ENCODE measurements at places on chromosomes 11 and 22. TPM values are rescaled to one million over a fixed set of nuclear protein-coding genes. Genes with fewer than 3 reads are reported as not detected.

The SYCE3 gene
- total RNA-seq = not detected

The B3GAT1 gene
- 0.63 TPM for total RNA-seq

The NXF1 gene
- 51.9 TPM for total RNA-seq

The ZNF215 gene
- 1.9 TPM for total RNA-seq

The LMNTD2 gene
- 2.0 TPM for total RNA-seq

The IGLL1 gene
- total RNA-seq = not detected

The NPAS4 gene
- total RNA-seq = not detected

The NECTIN1 gene
- 2.2 TPM for total RNA-seq

The SLC37A4 gene
- 14.8 TPM for total RNA-seq

The CRY2 gene
- 53.1 TPM for total RNA-seq

The RTL10 gene
- 12.6 TPM for total RNA-seq

The INSC gene
- total RNA-seq = not detected

All from omental fat pad (tissue), 4 donors.